ENCODE measurements at places on chromosomes 2 and 18.

DNA sequence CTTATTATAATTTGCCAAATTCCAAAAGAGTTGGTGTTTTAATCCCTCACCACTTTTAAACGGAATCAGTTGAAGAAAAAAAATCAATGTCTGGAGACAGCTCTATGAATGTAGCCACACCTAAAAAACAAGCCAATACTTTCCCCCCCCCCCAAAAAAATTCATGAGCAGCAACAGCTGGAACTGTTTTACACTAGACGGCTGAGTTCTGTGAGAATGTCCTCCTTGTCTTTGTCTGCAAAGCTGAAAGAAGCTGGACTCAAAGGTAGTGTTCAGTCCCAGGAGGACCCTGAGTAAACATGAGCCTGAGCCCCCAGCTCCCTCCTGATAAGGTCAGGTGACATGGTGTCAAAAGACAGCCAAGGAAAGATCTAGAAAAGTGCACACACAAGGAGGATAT, 68.2 kb downstream of the ZNF521 start:
- no peak for DNase-seq

DNA sequence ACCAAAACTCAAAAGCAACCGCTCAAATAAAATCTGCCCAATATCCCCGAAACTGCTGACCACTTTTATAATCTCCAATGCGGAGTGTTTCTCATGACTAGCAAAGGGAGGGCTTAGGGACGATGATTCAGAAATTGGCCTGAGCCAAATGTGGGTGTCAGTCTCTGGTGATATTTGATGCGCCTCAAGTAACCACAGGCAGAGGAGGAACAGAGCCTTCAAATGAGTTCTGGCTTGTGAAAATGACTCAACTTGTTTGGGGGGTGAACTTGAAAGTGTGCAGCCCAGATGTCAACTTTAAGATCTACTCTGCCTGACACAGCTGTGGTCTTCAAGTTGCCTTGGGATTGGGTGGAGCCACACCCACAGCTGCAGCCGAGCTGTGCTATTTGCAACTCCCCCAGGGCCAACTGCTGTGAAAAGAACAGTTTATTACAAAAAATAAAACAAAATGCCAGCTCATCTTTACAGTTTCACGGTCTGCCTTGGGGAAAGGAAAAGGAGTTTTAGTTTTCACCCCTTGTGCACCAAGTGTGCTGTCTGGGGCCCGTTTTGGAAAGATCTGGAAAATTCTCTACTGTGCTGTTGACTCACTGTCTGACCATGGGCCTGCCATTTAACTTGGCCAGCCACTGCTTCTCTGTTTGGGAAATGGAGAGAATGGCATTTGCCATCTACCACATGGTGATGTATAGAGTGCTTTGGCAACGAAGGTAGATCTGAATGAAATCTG, 222.1 kb downstream of the MTX2 start:
- no peak for DNase-seq

DNA sequence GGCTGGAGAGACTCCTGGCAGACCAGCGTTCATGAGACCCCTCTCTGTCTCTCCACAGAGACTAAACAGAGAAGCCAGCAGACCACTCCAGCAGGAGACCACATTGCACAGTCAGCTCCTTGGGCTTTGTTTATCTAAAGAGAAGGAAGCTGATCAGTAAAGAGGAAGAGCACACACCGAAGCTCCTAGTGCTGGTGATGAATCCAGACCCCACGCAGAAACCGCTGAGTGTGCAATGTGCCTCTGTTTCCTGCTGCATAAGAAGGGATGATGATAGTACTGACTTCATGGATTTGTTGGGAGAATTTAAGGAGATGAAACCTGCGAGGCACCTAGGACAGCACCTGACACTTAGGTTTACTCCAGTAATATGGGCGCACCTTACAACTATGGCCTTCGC, 544.1 kb upstream of the ID2 start:
- no peak for DNase-seq

DNA sequence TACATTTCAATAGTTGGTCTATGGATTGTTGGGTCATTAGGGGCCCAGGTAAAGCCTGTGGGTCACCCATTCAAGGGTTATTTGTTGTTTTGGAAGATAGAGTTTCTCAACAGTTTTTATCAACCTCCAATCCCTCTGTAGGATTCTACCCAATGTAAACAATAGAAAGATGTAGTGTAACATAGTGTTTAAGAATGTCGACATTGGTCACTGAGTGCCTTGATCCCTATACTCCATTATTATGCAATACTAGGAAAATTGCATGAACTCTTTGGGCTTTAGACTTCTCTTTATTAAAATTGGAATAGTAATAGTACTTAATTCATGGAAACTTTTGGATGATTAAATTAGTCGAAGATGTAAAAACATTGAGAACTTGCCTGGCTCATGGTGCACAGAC, 292.1 kb downstream of the GPD2 start:
- no peak for DNase-seq

DNA sequence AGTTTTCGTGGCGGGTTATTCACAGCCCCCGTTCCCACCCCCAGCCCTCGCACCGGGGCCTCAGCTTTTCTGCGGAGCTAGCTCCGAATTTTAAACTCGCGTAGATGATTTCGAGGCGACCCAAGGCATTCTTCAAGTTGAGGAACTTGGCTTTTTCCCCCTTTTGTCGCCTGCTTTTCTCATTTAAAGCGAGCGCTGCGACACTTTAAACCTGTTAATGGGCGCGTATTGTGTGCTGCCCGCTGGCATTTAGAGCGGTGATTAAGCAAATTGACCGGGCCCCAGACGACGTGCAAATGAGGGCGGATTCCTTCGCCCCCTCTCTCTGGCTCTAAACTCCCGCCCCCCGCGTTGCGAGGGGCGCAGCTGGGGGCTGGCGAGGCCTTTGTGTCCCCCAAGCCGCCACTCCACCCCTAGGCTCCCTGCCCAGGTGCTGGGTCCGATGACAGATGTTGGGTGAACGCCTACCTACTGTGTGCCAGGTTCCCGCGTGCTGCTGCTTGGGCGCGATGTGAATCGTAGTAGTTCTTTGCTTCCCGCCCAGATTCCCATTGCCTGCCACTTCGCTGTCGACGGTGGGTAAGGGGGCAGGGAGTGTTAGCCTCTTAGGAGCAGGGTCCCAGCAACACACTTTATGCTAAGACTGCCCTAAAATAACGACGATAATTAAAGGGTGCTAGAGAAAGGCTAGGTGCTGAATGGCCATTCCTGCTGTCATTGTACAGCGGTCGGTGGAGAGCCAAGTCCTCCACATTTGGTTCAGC, 1.9 kb downstream of the TCF7L1 start:
- DNase-seq = no peak

DNA sequence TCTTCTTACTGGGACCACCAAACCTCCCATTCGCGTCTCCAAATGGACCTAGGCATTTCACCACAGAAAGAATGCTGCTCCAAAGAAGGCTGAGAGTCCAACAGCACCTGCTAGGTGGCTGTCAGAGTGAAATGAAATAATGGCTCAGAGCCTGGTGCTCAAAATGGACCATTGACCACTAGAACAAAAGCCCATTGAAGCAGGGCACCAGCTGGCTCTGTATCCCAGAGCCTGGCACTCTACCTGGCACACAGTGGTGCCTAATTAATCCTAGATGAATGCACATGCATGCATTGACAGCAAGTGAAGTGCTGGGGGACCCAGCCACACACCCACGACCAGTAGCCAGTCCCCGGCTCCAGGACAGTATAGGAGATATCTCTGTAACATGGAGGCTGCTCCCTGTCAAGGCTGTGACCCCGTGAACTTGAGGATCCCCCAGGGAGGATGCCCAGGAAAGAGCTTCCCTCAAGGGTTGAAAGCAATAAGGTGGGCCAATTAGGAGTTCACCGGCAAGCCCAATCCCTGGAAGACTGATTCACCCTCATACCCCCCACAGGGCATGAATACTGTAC, 261.3 kb downstream of the TNS1 start:
- DNase-seq = no peak

DNA sequence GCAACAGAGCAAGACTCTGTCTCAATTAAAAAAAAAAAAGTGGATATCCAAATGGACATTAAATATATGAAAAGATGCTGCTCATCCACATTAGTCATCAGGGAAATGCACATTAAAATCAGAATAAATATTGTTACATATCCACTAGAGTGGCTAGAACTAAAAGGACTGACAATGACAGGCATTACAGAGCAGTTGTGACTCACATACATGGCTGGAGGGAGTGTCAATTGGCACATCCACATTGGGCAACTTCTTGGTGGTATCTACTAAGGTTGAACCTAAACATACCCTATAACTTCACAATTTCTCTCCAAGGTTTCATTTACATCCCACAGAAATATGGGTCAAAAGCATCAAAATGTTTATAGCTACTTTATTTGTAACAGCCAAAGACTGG, 14.0 kb upstream of the DNER start:
- no peak for DNase-seq

DNA sequence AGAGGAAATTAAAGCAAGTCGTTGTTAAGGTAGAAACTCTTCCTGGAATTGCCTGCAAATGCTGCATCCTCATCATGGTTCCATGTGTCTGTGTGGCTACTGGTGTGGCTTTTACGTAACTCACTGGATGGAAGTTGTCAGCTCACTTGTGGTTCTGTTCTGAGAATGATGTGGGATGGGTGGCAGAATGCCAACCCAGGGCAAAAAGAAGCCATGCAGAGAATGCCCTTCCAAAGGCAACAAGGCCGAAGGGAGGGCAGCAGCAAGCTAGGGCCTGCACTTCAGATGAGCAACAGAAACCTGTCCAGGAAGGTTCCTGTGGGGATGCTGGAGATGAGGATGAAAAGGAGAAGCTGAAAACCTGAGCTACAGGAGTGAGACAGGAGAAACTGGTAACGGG, 10.4 kb upstream of the NAPG start:
- no peak for DNase-seq

- DNase-seq = no peak
Observed at GRCh38 chr2:127891811-127892210, 6.1 kb upstream of the AMMECR1L start.

DNA sequence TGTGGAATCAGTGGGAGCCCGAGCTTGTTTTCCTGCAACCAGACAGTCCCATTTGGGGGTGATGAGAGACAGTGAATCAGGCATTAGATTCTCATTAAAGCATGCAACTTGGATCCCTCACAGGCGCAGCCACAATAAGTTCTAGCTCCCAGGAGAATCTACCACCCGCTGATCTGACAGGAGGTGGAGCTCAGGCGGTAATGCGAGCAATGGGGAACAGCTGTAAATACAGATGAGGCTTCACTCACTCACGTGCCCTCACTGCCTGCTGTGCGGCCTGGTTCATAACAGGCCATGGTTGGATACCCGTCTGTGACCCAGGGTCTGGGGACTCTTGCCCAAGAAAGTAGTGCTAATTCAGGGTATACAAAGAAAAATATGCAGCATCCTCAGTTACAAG, 144.8 kb upstream of the RGPD4 start:
- DNase-seq = no peak

GRCh38 chr18:61093965-61094364, 239.3 kb upstream of the CDH20 start:
- no peak for DNase-seq

- no peak for DNase-seq
Observed at GRCh38 chr2:188726626-188727247, 247.4 kb upstream of the COL3A1 start.

GRCh38 chr2:42554392-42554791, 14.0 kb upstream of the MTA3 start:
- no peak for DNase-seq

- no peak for DNase-seq
Observed at GRCh38 chr2:157172866-157173578, 84.5 kb upstream of the GALNT5 start.

- no peak for DNase-seq
Observed at GRCh38 chr2:42838133-42838532, 45.8 kb upstream of the HAAO start.

DNA sequence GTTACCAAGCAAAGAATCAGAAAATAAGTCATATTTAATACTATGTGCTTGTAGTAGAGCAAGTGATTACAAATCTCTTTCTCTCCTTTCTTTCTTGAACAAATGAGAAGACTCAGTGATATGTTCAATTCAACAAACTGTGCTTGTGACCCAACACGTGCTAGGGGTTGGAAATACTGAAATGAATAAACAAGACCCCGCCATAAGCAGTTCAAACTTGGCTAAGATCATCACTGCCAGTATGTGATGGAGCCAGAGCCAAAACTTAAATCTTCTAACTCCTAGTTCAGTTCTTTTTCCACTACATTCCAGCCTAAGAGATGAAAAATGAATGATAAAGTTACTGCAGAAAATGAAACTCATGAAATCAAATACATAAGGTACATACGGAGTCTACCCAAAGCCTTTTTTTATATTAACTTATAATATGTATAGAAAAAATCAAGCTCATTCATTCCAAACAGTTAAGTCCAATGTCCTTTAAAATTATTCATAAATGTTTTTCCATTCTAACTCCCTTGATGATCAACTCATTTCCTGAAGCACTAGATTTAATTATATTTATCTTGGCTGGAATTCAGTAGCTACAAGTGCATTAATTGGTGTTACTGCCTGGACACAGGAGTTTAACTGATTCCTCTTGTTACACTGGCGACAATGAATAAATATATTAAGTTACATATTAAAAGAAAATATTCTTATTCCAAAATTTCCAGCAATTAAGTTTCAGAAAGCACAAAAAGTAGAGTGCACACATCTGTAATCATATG, 36.0 kb downstream of the GALNT3 start:
- DNase-seq = no peak

DNA sequence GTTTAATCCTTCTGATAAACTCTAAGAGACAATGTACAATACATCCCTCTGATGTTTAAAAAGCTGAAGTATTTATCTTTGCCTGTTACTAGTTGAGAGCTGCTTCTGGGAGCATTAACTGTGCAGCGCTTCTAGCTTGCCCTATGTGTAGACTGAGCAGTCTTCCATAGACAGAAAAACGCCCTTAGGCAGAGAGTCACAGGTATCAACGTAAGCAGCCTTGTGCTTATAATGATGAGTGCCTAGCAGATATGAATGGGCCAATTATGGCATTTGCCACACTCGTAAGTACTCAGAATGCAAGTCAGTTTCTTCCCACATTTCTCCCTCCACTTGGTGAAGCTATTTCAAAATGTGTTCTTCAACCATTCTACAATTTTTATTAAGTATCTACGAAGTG, 731.1 kb upstream of the SLC8A1 start:
- DNase-seq = no peak

DNA sequence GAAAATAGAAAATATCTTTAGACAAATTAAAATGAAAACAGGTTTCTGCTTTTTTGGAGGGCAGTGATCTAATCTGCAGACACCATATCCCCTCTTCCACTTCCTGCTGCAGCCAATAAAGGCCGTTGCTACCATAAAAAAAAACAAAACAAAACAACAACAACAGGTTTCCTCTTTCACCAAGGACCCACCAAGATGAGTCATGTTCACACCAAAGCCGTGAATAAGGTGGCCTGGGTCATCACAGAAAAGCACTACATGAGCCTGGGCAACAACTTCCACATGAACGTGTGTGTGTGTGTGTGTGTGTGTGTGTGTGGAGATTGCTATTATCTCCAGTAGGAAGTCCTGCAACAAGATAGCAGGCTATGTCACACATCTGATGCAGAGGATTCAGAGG, 24.8 kb upstream of the TFCP2L1 start:
- DNase-seq = no peak

GRCh38 chr2:208125251-208125650, 927 bp upstream of the CRYGD start:
- DNase-seq = no peak
